DMS 273 treated with DMSO at 0.1 percent for 48 hours (cell line): ENCODE measurements at places on chromosomes 16 and 17.

GRCh38 chr17:55285340-55286301, 20.9 kb downstream of the HLF start:
- DNase-seq = no peak

DNA sequence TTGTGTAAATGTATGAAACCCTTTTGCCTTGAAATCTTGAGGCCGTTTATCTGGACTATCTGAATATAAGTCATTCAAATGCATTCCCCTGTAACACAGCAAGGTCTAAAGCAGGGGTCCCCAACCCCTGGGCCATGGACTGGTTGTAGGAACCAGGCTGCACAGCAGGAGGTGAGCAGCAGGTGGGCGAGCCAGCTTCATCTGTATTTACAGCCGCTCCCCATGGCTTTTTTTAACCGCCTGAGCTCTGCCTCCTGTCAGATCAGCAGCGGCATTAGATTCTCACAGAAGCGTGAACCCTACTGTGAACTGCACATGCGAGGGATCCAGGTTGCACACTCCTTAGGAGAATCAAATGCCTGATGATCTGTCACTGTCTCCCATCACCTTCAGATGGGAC, 24.1 kb downstream of the DNAH3 start:
- no peak for DNase-seq

DNA sequence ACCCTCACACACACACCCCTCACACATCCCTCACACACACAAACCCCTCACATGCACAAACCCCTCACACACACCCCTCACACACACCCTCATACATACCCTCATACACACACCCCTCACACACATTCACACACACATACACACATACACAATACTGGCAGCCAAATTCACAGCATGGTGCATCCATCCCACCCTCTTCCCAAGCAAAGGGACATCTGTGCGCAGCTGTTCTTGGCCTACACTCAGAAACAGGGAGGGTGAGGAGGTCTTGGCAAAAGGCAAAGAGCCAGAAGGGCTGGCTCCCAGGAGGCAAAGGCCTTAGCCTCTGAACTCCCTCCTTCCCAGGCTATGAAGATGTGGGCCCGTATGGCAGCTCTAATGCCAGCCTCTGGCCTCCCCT, 23.4 kb downstream of the C17orf67 start:
- DNase-seq = peak; percentile 87

DNA sequence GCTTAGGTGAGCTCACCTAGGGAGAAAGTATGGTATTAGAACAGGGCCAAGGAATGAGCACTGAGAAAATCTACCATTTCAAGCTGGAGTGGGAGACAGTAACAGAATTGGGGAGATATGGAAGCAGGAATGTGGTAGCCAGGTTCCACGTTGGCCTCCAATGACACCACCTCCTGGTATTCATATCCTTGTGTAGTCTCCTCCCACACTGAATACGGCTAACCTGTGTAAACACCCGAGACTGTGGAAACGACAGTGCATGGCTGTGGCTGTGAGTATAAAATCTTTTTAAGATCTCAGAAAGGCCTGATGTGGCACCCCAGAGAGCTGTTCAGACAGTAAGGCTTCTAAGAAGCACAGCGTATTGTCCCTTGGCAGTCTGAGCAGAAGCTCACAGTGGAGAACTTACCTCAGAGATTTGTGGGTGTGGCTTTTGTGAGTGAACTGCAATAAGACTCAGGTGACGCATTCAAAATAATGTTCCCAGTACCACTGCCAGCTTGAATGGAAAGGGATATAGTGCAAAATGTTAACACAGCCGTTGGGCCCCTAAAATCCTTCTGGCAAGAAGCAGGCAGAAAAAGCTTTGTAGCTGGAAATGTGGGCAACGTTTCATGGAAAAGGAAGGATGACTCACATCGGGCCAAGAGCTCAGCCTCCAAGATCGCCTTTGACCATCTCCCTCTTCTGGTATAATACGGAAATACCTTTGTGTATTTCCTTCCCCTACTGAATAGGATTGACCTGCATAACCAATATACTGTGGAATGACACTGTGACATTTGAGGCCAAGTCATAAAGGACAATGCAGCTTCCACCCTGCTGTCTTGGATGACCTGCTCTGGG, 14.4 kb downstream of the SDR42E1 start:
- no peak for DNase-seq

DNA sequence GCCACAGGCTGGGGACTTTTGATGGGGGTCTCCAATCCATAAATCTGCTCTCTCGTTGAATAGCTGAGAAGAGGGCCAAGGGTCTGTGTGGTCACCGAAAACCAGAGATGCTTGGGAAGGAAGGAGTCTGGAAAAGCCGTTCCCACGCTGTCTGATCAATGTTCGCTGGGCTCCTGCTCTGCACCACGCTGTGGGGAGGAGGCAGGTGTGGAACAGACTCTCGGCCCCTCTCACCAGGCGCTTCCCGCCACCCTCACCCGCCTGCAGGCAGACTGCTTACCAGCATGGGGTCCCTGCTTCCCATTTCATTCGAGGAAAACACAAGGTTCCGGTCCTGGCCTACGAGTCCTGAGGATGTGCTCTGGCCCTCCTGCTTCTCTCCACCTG, 702 bp upstream of the ALDH3A1 start:
- no peak for DNase-seq

- no peak for DNase-seq
Observed at GRCh38 chr17:61657338-61657737, 66.3 kb upstream of the NACA2 start.

DNA sequence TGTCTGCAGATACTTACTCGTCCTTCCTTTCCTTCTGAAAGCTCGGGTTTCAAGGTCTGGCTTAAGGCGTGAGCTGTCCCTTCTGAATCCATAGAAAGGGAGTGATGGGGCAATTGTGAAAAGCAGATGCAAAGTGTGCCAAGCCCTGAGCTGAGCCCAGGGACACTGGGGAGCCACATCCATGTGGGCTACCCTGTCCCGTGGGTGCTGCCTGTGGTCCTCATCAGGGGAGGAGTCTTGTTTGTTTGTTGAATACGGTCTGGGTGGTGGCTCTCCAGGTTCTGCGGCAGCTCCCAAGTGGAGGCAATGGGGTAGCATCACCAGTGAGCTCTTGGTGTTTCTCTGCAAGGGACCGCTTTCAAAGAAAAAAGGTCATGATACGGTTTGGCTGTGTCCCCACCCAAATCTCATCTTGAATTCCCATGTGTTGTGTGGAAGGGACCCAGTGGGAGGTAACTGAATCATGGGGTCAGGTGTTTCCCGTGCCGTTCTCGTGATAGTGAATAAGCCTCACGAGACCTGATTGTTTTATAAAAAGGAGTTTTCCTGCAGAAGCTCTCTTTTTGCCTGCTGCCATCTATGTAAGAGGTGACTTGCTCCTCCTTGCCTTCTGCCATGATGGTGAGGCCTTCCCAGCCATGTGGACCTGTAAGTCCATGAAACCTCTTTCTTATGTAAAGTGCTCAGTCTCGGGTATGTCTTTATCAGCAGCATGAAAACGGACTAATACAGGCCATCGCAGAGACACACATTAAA, 1.0 kb upstream of the ALG1 start:
- no peak for DNase-seq

DNA sequence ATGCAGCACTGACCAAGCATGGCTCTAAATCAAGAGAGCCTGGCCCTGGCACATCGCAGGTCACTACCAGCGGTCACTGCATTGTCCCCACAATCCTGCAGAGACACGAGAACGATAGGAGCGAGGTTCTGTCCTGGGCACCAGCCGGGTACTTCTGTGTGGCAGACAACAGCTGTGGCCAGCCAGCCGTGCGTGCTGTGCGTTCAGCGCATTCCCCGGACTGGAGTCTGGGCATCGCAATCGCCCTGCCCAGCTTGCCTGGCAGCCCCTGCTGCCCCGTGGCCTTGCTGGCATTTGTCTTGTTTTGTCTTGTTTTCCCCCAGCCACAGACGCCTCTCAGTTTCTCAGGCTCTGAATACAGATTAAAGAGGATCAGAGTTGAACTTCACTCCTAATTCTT, 33.9 kb downstream of the COTL1 start:
- no peak for DNase-seq

DNA sequence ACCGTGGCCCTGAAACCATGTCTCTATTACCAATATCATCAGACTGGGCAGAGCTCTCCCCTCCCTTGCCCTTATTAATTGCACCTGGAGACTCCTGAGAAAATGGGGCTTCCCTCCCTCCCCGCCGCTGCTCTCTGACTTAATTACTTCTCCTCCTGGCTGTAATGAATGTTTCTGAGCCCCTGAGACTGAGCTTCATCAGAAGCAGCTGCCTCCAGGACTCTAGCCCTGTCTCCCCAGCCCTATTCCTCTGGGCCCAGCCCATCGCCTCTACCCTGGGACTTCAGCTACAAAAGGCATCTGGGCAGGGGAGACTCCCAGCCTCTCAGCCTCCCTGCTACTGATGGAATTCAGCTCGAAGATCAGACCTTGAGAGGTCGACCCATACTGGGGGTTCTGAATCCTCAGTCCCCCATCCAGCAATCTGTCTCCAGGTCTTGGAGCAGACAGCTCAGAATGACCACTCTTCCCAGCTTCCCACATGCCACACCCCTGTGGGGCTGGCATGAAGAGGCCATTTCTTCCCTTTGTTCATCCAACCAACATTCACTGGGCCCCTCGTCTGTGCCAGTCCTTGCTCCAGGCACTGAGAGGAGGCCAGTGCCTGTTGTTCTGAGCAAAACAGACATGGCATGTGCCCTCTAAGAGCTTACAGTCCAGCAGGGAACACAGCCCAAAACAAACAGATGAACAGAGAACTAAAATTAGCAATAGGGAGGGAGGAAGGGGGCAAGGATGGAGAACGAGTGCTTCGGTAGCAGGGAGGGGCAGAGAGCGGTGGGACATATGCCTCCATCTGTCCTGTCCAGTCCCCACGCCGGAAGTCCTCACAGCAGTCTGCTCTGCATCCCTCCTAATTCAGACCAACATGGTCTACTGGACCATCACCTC, 17.0 kb upstream of the NAGS start:
- DNase-seq = no peak

- DNase-seq = peak; percentile 98
Observed at GRCh38 chr16:2150418-2151187, 2.2 kb downstream of the RAB26 start.

GRCh38 chr17:6713130-6713917, at the start of gene SLC13A5:
Gene SLC13A5, minus strand, starts transcription at chr17:6713369. Its CDS starts 36 bp downstream, at chr17:6713333.
- DNase-seq = no peak

- DNase-seq = no peak
Observed at GRCh38 chr17:76548378-76549214, 8.8 kb downstream of the PRCD start.

GRCh38 chr17:20280851-20281250, 186.5 kb downstream of the LGALS9B start:
- no peak for DNase-seq

DNA sequence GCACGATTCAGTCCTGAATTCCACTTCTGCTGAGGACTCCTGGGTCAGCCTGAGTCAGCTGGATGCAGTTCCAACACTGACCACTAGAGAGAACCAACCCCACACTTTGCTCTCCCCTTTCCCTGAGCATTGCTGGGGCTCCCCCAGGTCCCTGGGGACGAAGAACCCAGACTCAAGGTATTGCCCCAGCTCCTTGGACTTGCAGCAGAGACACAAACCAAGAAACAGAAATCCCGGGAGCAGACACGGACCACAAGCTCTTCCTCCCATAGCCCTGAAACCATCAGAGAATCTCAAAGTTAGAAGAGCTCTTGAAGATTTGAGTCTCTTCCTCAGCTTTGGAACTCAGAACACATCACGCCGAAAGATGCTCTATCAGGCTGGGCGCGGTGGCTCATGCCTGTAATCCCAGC, 678 bp upstream of the GH1 start:
- peak; percentile 5 for DNase-seq

- DNase-seq = no peak
Observed at GRCh38 chr16:82895843-82896242, 269.1 kb downstream of the CDH13 start.

GRCh38 chr16:468068-468821, 42.8 kb downstream of the RAB11FIP3 start:
- no peak for DNase-seq

- no peak for DNase-seq
Observed at GRCh38 chr17:40153603-40154236, 13.4 kb downstream of the CASC3 start.

- DNase-seq = no peak
Observed at GRCh38 chr17:2302778-2303203, 794 bp downstream of the SMG6 start.

DNA sequence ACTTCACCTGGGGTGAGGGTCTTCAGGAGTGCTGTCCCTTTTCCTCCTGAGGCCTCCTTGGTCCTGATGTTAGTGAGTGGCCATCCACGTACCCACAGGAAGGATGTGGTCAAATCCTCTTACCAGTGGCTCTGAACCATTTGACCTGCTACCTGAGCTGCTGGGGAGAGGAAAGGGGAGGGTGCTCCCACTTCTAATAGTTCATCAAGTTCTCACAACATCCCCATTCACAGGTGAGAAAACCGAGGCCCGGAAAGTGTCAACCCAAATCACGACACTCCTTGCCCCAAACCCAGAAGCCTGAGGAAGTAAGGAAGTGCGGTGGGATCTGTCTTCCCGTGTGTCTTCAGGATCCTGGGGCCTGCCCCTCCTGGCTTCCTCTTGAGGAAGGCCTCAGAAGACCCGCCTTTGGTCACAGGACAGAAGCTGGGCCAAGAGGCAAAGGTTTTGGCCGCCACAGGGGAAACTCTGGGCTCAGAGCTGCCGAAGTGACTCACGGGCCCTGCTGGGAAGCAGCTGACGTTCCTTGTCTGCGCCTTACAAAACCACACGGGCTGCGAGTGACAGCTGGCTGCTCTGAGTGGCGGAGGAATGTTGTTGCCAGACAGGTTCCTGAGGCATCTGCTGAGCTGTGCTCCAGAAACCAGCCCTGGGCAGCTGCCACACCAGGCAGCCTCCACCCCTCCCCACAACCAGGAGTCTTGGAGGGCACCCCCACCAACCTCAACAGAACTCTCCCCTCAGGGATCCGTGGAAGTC, 13.9 kb upstream of the KIFC3 start:
- DNase-seq = peak; percentile 90

- no peak for DNase-seq
Observed at GRCh38 chr16:21167360-21167759, 8.9 kb downstream of the LDAF1 start.

GRCh38 chr16:47142486-47142820, 1.3 kb downstream of the NETO2 start:
- no peak for DNase-seq

- DNase-seq = no peak
Observed at GRCh38 chr17:48505788-48506187, 25.0 kb downstream of the HOXB1 start.

- no peak for DNase-seq
Observed at GRCh38 chr17:69732272-69732918, 317.9 kb downstream of the MAP2K6 start.

DNA sequence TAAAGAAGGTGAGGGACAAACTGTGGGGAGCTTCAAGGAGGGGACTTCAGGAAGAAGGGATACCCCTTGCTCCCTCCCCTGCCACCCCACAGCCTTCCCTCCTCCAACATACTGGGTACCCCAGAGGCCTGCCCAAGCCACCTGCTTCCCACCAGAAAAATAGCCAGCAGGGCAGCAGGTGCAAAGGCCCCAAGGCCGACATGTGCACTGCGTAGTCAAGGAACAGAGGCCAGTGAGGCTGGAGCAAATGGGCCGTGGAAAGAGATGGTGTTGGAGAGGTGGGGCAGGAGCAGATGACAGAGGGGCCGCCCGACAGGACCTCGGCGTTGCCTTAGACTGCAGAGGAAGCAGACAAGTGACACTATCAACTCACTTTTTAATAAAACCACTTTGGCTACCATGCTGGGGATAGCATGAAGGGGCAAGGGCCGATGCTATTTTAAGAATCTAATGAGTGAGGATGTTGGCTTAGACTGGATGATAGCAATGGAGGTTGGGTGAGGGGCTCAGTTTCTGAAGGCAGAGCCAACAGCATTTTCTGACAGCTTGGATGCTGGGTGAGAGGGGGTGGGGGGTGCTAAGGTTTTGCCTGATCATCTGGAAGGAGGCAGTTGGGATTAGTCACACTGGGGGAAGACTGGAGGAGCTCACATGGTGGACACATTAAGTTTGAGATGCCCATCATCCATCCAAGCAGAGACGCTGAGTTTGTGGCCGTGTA, 72.8 kb upstream of the TOB1 start:
- DNase-seq = no peak
